Activated T-cell treated with anti-CD3 and anti-CD28 coated beads, Interleukin-2, amount 50 U/mL, for 48 hours (primary cell): ENCODE measurements at places on chromosomes 2 and 18.
A peak's percentile ranks its signal among the peaks of the same experiment; 100 is the strongest.

- DNase-seq: no peak
Measured at GRCh38 chr2:84132370-84132769, 326.7 kb downstream of the SUCLG1 start.

DNA sequence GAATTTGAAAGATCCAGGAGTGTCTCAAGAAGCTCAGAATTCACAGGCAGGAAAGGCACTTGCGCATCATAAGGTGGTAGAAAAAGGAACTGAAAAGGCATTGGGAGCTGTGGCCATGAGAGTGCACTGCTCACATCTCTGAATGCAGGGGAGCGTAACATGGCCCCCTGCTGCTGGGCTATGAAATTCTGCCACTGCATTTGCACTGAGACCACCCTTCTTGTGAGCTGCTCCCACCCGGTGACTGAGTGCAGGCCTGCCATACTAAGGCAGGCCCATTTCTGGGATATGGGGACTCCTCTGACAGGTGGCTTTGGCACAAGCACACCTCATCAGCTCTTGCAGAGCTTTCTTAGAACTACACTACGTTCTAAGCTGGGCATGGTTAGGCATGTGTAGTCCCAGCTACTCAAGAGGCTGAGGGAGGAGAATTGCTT is 25.3 kb upstream of the STARD7 start:
- DNase-seq: no peak

- peak; percentile 38 for DNase-seq
Measured at GRCh38 chr2:239266779-239267287, 134.0 kb downstream of the HDAC4 start.

DNA sequence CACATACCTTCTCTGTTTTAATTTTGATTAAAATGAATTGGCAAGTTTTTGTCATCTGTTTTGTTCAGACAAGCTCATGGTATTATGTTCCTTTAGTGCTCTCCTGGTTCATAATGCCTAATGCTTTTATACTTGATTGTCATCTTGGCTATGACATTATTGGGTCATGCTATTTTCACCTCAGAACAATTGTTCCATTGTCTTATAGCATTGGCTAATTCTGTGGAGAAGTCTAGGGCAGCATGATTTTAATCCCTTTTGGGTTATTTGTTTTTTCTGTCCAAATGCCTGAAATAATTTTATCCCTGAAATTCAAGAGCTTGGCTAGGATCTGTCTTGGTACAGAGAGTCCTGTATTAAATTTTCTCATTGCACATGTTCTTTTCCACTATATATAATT is 83.8 kb upstream of the CCDC85A start:
- DNase-seq: no peak

DNA sequence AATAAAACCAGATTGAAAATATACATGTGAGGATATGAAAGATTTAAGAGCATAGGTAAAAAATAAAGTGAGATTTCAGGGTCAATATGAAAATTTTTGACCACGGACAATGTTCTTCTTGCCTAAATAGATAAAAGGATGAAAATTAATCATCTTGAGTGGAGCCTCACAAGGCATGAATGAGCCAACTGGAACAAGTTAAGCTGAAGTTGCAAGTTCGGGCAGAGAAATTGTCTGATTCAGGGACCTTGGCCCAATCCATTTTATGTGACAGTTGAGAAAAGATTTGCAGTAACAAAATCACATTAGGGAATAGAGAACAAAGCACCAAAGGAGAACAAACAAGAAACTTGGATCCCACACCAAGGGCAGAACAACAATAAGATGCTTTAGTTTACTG is 305.3 kb downstream of the TMX3 start:
- DNase-seq: no peak

DNA sequence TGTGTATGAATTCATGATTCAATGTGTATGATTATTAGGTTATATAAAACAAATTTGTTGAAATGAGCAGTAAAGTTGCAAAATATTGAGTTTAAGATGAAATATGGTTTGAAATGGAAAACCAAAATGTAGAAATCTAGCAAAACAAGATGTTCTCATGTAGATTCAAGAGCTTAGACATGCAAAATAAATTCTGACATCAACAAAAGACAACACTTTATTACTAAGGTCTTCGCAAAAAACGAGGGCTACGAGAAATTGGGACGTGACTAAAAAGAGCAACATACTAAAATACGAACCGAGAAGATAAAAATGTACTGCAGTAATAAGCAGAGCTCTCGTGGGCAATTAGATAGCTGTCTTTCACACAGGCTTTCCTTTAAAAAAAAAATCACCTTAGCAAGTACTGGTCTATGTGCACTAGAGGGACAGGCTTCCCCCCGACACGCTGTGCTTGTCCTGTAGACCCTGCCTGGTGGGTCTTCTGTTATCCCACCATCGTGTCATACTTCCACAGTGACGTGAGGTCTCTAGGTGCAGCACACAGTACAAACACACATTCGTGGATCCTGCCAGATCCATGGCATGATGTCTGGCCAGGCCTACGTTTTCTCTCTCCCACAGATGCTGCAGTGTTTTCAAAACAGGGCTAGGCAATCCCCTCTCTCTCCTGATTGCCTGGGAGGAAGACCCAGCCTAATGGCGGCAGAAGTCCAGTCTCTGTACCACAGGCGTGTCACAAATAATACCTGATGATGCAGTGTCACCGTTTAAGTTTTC is 240.8 kb downstream of the TCF4 start:
- no peak for DNase-seq

- no peak for DNase-seq
Measured at GRCh38 chr2:229141424-229142025, 129.6 kb downstream of the PID1 start.

- no peak for DNase-seq
Measured at GRCh38 chr18:60247103-60247502, 125.5 kb downstream of the MC4R start.

- DNase-seq: no peak
Measured at GRCh38 chr2:210531050-210531449, 25.3 kb upstream of the CPS1 start.

- DNase-seq: no peak
Measured at GRCh38 chr2:128091726-128092080, 703 bp downstream of the UGGT1 start.

- DNase-seq: no peak
Measured at GRCh38 chr2:135890835-135891234, 14.6 kb upstream of the MCM6 start.

DNA sequence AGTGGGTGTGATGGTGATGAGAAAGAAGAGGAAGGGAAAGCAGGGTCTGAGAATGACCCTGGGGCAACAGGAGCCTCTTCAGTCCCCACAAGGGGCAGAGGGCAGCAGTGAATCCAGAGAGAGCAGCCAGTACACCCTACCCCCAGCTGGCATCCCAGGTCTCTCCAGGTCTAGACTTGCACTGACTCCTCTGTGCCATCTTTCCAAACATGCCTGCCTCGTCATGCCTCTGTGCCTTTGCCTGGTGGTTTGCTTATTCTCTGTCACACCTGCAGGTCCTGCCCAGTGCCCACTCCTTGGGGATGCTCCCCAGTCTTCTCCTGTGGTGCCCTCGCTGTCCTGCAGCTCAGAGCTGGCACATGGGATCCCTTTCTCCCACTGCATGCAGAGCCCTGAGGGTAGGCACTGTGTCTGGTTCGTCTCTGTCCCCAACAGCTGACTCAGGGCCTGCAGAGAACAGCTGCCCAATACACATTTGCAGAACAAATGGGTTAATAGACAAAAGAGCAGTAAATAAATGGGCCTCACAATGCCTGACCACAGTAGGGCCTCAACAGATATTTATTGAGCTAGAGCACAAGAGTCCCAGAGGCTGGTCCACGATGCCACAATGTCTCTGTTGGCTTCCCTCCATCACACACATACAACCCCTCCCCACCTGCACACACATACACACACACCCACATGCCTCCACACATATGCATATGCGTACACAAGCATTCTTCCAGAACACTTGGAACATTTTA is 89.8 kb downstream of the HS1BP3 start:
- no peak for DNase-seq

DNA sequence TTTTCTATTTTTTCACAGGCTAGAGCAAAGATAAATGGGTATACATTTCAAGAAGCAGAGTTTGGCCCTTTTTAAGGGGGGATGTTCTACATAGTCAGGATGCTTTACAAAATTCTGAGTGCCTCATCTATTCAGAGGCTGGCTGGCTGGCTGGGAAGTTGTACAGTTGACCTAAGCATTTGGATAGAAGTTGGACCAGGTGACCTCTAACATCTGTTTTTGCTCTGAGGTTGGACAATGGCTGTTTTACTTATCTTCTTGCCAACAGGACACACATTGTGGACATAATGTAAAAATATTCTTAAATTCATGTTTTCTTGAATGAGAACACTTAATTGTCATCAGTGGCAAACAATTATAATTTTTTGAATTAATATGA is 205.4 kb downstream of the PTPRM start:
- no peak for DNase-seq

GRCh38 chr2:32425719-32426141 is 68.9 kb downstream of the BIRC6 start:
- DNase-seq: no peak

DNA sequence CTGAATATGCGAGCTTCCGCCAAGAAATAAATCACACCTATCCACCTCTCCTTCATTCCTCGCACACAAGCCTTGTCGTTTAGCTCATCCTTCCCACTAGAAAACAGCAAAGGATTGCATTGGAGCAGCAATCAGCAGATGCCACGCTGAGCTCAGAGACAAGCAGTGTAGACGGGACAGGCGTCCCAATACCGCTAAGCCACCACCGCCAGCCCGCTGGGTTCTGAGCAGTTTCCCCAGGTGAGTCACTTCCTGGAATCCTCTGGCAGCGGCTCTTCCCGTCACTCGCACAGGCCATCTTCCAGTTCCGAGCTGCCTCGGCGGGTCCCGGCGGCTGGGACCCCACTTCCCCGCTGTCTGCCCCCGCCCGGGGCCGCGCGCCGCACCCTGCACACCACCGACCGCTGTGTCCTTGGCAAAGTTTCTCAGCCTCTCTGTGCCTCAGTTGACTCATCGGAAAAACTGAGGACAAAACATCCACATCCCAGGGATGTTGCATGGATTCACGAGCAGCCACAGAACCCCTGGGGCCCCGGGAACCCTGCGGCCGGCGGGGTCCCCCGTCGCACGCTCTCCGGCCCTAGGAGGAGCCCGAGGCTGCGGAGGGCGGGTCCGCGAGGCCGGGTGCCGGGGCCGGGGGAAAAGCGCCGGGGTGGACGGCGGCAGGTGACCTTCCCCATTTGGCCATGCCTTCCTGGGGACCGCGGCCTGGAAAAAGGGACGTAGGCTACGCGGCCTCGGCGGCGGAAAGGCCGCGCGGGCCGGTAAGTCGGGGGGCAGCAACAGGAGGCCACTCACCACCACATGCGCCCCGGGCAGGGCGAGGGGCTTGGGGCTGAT is 573 bp downstream of the KDSR start:
- DNase-seq: peak; percentile 79

- DNase-seq: no peak
Measured at GRCh38 chr2:218375212-218375611, 6.9 kb upstream of the SLC11A1 start.

GRCh38 chr2:41927581-41928264 is 120.1 kb upstream of the PKDCC start:
- DNase-seq: no peak

DNA sequence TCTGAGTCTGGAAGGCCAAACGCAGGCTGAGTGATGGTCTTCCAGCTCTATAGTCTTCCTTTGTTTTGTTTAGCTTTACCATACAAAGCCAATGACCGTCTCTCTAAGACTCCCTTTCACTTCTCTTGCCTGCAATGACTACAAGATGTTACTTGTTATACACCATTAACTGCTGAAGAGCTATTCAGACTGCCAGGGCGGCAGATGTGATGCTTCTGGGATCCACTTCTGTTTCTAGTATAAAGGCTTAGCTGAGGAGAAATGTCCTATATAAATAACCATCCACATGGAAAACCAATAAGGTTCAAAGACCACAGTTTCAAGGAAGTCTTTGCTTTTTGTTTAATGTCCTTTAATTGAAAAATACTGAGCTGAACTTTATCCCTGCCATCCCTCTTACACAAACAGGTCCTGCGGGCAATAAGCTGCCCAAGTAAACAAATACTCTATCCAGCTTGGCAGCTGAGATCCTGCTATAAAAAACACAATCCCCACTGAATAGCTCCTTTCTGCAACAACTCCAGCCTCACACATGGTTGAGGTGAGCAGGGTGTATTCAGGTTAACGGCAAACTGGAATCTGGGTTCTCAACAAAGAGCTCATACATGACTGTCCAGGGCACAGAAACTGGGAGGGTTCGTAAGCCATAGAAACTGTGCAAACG is 124.6 kb downstream of the VIT start:
- DNase-seq: no peak

DNA sequence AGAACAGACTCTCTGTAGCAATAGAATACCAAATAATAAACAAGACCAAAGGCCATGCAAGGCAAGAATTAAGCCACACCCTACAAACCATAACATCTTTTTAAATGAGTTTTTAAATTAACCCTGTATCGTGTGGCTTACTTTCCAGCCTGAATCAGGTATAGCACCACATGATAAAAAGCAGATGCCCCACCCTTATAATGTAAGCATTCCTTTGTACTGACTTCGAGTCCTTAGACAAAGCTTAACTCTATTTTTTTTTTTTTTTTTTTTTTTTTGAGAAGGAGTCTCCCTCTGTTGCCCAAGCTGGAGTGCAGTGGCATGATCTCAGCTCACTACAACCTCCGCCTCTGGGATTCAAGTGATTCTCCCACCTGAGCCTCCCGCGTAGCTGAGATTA is 1.7 kb upstream of the C2orf42 start:
- DNase-seq: no peak

DNA sequence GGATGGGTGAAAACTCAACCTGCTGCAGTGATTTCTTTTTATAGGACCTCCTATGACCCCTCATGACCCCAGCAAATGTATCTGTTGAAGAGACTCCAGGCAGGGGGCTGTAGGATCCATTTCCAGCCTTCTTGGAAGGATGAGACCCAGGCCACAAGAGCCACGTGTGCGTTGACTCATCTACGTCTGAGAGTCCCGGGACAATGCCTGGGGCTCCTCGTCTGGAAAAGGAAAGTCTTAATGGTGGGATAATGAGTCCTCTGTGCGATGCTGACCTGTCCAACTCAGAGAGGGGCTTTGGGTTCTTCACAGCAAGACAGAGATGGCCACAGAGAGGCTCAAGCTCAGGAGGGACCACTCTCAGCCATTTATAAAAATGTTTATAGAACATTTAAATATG is 80.8 kb downstream of the SMIM21 start:
- DNase-seq: no peak

DNA sequence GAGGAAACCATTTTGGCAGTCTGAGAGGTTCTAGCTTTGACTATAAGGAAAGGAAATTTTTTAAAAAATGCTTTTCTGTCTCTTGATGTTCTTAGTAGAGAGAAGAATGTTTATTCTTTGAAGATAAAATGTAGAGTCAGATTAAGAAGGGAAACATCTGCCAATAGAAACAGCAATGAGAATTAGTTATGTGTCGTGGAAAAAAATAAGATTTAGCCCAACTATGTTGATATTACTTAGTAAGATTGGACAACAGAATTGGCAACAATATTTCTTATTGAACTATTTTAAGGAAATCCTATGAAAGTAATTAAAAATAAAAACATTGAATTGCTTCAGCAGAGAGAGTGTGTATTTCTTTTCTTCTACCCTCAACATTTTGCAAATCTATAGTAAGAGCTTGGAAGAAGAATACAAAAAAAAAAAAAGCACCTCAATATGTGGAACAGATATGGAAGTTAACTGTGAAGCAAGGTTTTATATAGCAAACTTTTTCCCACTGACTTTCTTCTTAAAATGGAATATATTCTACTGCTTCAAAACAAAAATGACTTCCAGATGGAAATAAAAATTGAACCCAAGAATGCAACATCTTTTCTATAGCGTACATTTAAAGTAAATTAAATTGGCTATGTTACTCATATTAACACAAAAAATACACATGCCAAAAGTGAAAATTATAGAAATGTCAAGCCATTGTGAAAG is 177.9 kb downstream of the FAM124B start:
- no peak for DNase-seq
